ENCODE measurements at places on chromosomes 7 and 10.

DNA sequence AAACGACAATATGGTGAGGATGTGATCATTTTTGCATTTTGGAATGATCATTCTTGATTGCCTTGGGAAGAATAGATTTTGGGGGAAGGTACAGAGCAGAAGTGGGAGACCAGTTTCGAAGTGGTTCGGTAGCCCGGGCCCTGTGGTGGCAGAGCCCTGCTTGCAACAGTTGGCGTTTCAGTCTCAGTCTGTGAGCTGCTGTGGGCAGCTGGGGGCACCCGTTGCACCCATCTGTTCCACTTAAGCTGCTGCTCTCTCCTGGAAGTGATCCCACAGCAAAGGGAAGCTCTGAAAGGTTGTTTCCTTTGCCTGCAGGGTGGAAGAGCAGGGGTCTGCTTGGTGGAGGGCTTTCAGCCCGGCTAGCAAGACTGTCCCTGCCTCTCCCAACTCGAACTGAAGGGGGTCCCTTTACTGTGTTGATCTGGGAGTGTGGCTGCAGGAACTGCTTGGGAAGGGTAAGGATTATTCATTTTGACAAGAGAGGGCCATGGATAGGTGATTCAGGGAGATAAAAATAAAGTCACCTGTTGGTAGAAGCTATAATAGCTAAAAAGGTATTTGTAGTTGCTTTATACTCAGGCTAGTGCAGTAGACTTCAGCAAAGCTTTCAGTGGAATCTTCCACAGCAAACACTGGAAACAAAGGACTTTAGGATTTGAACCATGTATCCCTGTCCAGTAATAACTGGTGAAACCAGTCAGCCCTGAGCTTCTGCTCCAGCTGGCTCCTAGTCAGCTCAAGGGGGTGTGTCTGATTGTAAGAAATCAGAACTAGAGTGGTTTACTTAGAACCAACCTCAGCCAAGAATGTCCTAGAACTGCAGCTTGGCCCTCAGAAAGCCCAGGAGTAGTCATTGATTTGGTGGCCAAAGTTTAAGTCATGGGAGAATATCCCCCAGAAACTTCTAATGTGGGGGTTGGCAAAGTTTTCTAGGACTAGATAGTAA, 53.1 kb upstream of the PDCD4 start:
- no peak for DNase-seq

GRCh38 chr10:130993612-130994011, 317.9 kb downstream of the TCERG1L start:
- DNase-seq = no peak

DNA sequence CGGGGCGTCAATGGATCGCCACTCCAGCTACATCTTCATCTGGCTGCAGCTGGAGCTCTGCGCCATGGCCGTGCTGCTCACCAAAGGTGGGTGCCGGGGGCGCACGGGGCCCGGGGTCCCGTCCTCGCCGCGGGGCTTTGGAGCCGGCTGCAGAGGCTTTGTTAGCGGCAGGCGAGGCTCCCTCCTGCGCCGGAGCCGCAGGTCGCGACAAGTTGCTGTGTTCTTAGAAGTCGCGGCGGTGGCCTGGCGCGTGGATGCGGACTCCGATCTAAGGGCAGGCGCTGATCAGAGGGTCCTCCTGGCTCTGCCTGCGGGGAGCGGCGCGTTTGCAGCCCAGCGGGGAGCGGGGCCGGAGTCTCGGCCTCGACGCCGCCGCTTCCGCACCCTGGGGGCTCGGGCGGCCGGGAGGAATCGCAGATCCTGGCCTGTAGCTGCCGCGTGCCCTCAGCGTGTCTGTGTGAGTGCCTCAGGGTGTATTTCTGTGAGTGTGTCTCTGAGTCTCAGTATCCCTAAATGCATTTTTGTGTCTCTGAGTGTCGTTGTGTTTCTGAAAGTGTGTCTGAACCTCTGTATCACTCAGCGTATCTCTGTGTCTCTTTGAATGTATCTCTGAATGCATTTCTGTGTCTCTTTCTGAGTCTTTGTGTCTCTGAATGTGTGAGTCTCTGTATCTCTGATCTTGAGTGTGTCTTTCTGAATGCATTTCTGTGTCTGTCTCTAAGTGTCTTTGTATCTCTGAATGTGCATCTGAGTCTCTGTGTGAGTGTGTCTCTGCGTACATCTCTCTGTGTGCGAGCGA, 766 bp downstream of the BAMBI start:
- DNase-seq = peak; percentile 52

DNA sequence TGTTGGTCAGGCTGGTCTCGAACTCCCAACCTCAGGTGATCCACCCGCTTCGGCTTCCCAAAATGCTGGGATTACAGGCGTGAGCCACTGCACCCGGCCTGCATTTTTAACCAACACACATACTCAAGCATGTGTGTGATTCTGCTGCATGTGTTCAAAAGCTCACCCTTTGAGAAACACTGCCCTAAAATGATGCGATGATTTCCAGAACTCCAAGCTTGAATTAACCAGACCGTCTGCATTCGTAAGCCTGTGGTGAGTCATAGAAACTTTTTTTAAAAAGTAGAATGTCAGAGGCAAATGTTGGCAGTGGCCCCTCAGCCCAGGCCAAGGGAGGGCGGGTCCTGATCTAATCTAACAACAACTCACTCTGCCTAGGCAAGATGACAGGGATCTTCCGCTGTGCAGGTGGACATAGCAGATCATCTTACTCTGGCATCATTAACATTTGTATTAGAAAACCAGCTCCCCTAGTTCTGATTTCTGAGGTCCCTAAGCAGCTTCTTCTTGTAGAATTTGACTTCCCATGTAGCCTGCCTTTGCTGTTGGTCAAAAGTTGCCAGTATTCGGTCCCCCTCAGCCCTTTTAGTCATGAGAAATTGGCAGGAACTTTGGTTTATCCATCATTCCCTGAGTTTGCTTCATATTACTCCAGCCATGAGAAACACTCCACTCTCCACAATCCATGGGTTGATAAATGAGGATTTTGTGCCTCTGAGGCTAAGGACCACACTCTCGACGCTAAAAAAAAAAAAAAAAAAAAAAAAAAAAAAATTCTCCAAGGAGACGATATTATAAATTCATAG, 190.4 kb downstream of the SKIDA1 start:
- peak; percentile 89 for DNase-seq

- peak; percentile 95 for DNase-seq
Observed at GRCh38 chr10:76119515-76119914, 688.1 kb downstream of the LRMDA start.

- no peak for DNase-seq
Observed at GRCh38 chr7:5374464-5374863, 49.2 kb downstream of the TNRC18 start.

GRCh38 chr7:64098-64915, 128.1 kb upstream of the FAM20C start:
- DNase-seq = peak; percentile 76

GRCh38 chr7:30459591-30460245, 18.9 kb downstream of the NOD1 start:
- DNase-seq = peak; percentile 97

GRCh38 chr10:131391936-131392335, 80.4 kb upstream of the TCERG1L start:
- no peak for DNase-seq

- peak; percentile 98 for DNase-seq
Observed at GRCh38 chr7:73851410-73852338, 9.3 kb upstream of the TMEM270 start.

- no peak for DNase-seq
Observed at GRCh38 chr10:69499726-69500689, 48.7 kb downstream of the TSPAN15 start.

DNA sequence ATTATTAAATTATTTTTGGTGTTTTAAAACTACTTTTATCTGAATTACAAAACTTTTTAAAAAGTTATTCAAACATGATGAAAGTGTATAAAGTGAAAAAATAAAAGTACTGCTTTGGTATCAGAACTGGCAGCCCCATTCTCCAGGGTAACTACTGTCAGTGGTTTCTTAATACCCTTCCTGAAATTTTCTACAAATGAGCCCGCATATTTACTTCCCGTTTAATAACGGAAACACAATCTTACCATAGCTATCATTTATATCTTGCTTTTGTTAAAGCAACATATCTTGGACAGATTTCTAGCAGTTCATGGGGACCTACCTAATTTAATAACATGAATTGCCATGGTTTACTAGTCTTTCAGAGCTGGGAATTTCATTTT, 249.9 kb downstream of the RNLS start:
- DNase-seq = no peak

DNA sequence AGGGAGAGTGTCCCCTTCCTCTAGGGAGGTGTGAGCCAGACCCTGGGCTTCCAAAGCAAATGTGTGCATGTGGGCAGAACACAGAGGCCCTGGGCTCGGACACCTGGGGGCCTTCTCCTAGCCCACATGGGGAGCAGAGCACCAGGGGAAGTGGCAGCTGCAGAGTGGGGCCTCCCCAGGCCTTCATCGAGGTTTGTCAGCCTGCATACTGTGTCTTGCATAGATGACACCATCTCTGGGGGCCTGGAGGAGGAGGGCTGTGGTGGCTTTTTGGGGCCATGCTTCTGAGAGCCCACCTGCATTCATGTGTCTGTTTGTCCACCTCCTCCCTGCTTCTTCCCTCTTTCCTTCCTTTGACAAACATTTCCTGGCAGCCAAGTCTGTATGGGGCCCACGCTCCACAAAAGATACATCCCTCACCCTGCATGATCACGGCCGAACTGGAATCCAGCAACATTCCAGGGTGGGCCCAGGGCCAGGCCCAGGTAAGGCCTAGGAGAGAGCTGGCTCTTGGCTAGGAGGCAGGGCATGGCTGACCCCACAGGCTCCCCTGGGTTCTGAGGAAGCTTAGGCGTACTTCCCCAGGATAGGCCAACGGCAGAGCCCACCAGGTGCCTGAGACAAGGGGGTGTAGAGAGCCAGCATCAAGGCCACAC, 79.2 kb downstream of the ZMIZ1 start:
- no peak for DNase-seq

- peak; percentile 11 for DNase-seq
Observed at GRCh38 chr10:72889391-72889831, 4.1 kb upstream of the OIT3 start.

GRCh38 chr10:12727832-12728215, 273.7 kb downstream of the CCDC3 start:
- no peak for DNase-seq

DNA sequence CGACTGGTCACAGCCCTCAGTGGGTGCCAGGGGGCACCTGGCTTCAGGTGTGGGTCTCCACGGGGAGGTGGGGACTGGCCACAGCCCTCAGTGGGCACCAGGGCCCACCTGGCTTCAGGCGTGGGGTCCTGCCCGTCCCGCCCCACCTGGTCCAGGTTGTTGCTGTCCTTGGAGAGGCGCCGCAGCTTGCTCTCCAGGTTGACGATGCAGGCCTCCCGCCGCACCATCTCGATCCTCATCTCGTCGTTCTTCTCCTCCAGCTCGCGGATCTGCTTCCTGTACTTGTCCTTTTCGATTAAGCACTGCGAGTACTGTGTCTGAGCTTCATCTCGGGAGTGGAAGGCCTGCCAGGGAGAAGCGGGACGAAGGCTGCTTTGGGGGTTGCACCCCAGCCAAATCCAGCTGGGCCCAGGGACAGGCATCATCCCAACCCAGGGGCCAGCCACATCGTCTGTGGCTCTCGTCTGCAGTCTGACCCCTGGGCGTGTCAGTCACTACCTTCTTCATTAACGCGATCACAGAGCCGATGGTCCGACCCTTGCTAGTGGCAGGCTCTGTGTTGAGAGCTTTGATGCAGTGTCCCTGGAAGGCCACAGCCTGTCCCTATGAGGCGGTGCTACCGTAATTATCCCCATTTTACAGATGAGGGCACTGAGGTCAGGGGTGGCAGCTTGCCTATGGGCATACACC, 92.9 kb upstream of the GNA12 start:
- no peak for DNase-seq

GRCh38 chr7:139767561-139767982, 10.2 kb downstream of the HIPK2 start:
- DNase-seq = no peak

DNA sequence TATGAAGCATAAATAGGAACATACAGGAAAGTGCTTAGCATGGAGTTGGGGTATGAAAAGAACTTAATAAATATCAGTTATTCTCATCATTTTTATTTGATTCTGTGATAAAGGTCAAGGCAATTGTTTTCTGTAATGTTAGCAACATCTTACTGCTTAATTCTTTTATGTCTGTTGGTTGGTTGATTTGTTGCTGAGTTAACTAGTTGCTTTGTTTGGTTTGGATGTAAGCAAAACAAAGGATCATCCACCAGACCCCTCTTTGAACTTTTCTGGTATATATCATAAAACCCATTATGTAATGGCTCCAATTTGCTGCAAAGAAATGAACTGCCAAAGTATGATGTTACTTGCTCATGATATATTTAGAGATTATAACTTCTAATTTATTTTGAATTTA, 44.5 kb downstream of the CH25H start:
- no peak for DNase-seq

- DNase-seq = no peak
Observed at GRCh38 chr7:157818701-157819454, 482.1 kb downstream of the DNAJB6 start.

GRCh38 chr10:91198781-91199180, 21.7 kb upstream of the PCGF5 start:
- peak; percentile 77 for DNase-seq

DNA sequence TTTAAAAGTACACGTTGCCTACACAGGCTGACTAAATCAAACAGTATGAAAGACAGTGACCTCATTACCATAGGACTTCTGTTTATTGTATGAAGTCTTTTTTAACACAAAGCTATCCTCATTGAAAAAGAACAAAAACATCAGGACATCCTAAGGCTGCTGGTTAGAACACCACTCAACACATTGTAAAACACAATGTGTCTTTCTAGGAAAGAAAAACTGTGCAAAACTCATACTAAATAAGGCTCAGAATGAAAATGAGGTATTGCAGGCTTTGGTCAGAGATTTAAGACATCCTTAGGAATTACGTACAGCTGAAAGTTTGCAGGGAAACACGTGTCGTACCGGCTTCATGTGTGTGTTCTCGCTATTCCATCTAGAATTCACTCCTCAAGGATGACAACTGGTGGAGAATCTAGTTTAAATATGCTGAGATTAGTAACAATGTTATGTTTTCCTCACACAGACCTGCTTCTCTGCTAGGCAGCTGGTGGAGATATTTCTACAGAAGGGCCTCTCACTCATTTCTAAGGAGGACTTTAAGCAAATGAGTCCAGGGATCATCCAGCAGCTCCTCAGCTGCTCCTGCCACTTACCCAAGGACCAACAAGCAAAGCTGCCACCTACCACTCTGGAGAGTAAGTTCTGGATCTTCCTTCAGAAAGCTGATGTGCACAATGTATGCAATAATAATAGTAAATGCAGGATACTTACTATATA, 29.3 kb downstream of the SLC39A12 start:
- DNase-seq = peak; percentile 11

DNA sequence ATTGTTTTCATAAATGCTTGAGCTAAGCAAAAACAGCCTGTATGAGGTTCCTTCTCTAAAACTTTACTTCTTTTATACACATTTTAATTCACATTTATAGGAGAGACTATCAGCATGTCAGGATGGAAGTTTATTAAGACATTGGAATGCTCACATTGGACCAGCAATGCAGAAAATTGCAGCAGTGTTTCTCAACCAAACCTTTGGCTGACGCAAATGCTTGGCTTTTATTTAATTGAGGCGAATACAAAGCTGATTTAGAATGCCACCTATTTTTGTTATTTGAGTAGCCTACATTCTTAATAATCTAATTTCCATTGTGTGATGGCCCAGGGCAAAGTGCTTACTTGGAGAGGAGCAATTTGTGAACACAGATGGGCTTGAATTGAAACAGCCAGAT, 283.2 kb downstream of the ARL4A start:
- no peak for DNase-seq

GRCh38 chr7:51060536-51060935, 256.1 kb downstream of the COBL start:
- DNase-seq = no peak

All from EH (cell line).